Dermis microvascular lymphatic vessel endothelial cell (primary cell): ENCODE measurements at places on chromosomes 1 and 21.

DNA sequence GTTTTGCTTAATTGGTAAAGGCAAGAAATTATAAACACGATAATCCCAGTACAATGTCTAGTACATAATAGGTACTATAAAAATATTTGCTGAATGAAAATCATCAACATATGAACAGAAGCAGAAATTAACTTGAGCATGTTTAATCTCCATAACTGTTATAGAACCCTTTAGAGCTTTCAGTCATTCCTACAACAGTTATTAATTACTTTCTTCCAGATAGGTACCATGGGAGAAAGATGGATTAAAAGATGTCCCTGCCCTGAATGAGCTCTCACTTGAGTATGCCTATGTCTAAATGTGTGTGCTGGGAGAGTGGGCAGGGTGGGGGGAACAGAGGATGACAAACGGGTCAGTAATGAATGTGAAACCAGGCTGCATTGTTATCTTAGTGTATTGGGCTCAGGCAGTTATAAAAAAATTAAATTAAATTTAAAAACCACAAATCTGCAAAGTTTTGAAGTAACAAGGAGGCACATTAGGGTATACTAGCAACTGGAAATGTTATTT, 2.4 kb downstream of the EPS15 start:
- DNase-seq: peak; percentile 25

GRCh38 chr1:208039536-208040332, 128.8 kb upstream of the CD34 start:
- no peak for DNase-seq

GRCh38 chr1:177964336-177964735, 5.5 kb downstream of the SEC16B start:
- no peak for DNase-seq

GRCh38 chr1:217211486-217211885, 419.4 kb downstream of the GPATCH2 start:
- no peak for DNase-seq

GRCh38 chr21:32708069-32708468, 19.7 kb downstream of the SYNJ1 start:
- DNase-seq: peak; percentile 68
